ENCODE measurements at places on chromosomes 7 and 10. TPM values are rescaled to one million over a fixed set of nuclear protein-coding genes. Genes with fewer than 3 reads are reported as not detected.

The ADRB1 gene
- total RNA-seq: 0.56 TPM

The RAB19 gene
- total RNA-seq: not detected

The HTRA1 gene
- 157 TPM for total RNA-seq

The DENND2A gene
- not detected for total RNA-seq

The TRIM4 gene
- 28.2 TPM for total RNA-seq

The ZP3 gene
- total RNA-seq: 5.6 TPM

The SPDYE11 gene
- not detected for total RNA-seq

The CLRN3 gene
- not detected for total RNA-seq

The FAM25G gene
- total RNA-seq: not detected

The FANK1 gene
- 1.8 TPM for total RNA-seq

The CLDN12 gene
- total RNA-seq: 39.2 TPM

The SFTPD gene
- not detected for total RNA-seq

The STEAP1 gene
- total RNA-seq: 3.1 TPM

All from MCF 10A (cell line).